ENCODE measurements at places on chromosomes 6 and 20.

DNA sequence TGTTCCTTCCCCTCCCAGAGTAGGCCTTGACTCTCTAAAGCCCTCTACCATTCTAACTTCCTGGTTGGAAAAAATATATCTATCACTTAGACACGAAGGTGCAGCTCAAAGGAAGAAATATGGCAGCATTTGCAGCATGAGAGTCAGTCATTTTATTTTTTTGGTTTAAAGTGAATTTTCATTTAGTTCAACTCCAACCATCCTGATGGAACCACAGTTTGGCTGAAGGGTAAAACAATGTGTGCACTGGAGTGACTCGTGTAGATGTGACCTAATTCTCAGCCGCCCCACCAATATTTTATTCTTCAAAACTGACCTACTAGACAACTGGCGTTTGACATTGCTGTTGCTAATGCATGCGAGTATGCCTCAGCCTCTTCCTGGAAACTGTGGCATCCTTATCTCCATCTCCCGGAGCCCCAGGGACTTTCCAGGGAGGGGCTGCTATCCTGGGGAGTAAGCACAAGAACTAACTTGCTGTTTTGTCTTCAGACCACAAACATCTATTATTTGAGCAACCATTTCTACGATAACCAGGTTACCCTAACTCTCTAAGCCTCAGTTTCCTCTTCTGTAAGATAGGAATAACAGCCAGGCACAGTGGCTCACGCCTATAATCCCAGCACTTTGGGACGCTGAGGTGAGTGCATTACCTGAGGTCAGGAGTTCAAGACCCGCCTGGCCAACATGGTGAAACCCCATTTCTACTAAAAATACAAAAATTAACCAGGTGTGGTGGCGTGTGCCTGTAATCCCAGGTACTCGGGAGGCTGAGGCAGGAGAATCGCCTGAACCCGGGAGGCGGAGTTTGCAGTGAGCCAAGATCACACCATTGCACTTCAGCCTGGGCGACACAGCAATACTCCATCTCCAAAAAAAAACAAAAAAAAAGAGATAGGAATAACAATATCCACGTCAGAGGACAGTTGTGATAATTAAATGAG is 148.7 kb upstream of the JARID2 start:
- no peak for DNase-seq

- DNase-seq = no peak
Observed at GRCh38 chr6:43997345-43997677, 129.9 kb downstream of the MRPL14 start.

DNA sequence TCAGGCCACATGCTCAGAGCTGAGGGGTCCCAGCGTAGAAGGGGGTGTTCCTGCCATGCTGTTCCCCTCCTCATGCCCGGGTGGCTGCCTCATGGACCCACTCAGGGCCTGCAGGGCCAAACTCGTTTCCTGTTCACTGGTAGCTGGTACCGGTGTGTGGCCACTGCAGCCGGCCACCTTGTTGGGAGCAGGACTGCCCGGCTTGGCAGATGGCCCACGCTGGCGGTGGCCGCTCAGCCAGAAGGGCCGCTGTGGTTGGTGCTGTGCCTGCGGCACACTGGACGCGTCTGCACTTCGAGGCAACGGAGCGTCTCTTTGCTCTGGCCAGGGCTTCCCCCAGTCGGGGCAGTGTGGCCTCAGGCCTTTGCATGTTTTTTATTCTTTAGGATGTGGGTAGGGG is 10.0 kb upstream of the COL20A1 start:
- no peak for DNase-seq

DNA sequence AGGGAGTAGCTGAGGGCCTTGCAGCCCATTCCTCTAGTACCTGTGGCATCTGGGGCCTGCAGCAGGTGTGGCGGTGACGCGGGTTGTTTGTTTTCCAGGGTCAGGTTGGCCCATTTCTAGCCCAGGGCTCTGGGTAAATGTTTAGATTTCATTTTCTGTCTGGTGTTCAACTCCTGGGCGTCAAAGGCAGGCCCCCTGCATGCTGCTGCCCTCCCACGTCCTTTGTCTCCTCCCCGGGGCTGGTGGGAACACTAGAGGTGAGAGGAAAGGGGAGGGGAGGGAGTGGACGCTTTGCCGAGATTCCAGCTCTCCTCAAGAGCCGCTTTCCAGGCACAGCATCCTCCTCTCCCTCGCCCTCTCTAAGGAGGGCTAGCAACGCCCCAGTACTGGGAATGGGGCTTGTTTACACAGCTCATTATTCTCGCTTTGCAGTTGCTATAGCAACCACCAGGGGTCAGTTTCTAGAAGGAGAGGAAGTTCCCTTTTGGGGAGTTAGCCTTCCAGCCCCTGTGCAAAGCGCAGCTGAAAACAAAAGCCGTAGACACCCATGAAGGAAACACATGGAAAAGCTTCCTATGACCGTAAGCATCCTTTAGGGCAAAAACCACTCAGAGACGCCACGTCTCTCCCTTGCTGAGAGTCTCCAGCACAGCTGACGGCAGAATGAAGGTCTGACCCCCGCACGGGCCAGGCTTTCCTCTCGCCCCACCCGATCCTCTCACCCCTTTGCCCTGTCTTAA is 170.6 kb downstream of the LY86 start:
- peak; percentile 73 for DNase-seq

DNA sequence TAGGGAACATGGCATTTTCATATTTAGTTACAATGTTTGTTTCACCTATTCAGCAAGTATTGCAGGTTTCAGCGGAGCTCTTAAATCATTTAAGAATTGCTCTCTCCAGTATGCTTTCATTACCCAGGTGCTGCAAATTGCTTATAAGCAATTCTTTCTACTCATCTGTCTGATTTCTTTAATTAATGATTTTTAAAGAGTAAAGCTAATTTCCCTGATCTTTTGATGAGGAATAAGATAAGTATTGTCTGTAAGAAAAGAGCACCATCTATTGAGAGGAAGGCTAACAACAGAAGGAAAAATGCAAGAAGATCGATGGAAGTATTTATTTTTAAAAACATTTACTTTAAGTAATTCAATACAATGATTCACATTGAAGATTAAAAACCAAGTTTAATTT is 2.0 kb downstream of the OPRM1 start:
- DNase-seq = no peak

DNA sequence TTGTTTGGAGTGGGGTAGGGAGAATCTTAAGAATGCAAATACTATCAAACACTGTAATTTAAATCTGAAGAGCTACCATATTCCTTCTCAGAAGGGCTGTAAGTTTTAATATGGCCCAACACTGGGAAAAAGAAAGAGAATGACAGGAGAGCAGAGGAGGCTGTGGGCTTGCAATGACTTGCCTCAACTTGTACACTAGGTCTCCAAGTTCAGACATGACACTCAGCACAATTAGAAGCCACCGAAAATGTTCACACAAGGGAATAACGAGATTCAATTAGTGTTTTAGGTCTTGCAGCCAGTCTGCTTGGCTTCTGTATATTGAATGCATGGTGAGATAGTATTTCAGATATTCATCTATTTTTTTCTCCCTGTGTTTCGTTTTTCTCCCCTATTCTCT is 89.4 kb downstream of the HS3ST5 start:
- no peak for DNase-seq

GRCh38 chr6:42451333-42452170 is at the start of gene TRERF1:
Gene TRERF1 (minus strand): TSS chr6:42451926. CDS start chr6:42269590, 182,336 bp downstream.
- DNase-seq = peak; percentile 65

DNA sequence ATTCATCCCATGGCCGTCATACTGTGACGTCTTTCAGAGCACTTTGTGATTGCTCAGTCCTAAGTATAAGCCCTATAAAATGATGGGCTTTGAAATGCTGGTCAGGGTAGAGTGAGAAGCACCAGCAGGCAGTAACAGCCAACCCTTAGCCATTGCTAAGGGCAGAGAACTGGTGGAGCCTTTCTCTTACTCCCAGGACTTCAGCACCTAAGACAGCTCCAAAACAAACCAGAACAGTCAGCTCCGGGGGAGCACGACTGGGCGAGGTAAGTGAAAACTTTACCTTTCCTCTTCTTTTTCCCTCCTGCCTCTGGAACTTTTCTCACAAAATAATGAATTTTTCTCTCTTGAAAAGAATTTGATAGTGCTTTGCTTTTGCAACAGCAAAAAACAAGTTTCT is at the start of gene VIP:
VIP (plus strand) TSS at position 104 of the 400 bp plus-strand sequence. CDS start 1,381 bp downstream, outside the sequence.
- DNase-seq = no peak

DNA sequence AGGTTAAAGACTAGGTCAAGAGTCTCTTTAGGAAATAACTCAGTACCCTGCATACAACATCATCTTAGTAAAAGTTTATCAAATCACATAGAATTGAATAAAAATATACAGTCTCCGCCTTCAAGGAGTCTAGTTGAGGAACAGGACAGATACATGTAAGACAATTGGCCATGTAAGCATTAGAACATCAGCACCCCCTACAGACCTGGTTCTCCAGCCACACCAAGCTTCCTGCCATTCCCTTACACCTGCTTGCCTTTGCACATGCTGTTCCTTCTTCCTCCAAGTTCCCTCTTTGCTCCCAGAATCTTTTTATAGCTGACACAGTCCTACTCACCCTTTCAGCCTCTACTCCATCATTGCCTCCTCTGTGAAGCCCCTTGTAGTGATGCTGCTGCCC is 187.8 kb upstream of the LRFN2 start:
- no peak for DNase-seq

DNA sequence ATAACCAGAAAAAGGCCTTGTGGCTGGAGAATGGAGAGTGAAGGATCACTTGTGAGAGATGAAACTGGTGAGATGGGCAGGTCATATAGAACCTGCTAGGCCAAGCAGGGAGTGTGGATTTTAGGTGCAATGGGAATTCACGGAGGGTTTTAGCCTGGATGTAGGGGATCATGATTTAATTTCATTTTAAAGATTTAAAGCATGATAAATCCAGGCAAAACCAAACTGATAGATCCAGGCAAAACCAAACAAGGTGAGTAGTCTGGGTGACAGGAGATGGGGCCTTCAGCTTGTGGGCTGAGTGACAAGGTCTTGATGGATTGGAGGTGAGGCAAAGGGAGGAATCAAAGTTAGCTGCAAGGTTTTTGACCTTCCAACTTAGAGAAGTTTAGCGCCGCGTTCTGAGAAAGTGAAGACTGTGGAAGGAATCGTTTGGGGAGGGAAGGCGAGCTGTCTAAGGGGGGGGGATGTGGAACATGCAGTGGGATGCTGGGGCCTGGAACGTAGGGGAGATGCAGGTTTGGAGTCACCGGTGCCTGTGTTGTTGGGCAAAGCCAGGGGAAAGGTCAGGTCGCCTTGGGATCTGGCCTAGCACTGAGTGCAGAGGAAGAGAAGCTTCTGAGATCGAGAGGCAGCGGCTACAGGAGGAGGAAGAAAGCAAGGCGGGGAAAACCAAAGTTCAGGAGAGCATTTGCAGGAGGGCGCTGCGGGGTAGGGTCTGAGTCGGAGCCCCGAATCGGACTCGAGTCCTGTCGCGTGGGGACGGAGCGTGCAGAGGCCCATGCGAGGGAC is 1.3 kb upstream of the PLCG1 start:
- DNase-seq = no peak

GRCh38 chr6:12882761-12883290 is 166.3 kb downstream of the PHACTR1 start:
- DNase-seq = no peak

DNA sequence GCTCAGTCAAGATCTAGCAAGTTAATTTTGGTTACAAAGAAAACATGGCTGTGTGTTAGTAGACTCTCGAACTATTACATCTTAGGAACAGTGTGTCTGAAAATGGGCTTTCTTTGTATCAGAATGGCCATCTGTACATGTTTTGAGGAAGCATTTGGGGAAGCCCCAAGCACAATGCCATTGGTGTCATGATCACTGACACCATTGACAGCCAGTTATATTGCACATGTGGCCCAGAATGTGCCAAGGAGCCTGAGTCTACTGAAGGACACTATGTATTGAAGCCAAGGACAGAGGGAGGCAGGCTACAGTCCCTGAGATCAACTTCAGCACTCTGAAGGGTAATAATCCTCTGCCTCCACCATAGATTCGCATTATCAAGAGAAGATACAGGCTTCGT is 12.6 kb upstream of the FAM50B start:
- no peak for DNase-seq

DNA sequence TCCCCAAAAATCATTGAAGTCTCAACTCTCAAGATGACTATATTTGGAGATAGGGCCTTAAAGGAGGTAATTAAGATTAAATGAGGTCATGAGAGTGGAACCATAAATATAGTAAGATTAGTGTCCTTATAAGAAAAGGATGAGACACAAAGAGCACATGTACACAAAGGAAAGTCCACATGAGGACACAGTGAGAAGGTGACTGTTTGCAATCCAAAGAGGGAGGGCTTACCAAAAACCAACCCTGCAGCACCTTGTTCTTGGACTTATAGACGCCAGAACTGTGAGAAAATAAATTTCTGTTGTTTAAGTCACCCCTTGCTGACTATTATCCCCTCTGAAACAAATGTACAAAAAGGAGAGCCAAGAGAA is 150.4 kb upstream of the SMLR1 start:
- DNase-seq = no peak

DNA sequence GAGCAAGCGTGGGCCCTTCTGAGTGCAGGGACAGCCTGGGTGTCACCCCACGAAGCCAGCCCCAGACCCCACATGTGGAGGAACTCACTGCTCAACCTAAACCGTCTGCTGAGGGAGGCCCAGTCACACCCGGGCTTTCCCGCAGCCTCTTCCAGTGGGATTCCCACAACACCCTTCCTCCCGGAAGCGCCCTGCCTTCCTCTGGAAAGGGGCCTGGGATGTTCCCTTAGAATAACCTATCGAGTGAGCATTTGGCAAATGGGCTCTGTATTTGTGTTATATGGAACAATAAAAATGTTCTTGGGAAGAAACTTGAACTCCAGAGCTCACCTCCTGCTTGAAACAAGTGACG is 100.0 kb upstream of the DUSP22 start:
- no peak for DNase-seq

DNA sequence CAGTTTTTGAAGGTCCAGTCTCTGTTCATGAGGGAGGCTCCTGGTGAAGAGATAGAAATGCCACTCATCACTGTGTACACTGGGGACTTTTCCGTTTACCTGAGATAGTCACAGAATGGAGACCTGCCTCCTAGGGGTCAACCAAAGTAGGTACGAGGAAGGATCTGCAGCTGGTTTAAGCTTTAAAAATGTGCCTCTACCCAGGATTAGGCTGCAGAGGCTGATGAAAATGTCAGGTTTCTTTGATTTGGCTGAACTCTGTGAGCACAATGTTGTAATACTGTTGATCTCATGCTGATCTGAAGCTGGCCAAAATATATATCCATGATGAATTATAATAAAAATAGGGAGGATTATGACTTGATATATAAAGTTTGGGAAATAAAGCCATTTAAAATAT is 182.7 kb downstream of the ADAT2 start:
- no peak for DNase-seq
